T-helper 22 cell (primary cell): ENCODE measurements at places on chromosomes 5 and 9.

DNA sequence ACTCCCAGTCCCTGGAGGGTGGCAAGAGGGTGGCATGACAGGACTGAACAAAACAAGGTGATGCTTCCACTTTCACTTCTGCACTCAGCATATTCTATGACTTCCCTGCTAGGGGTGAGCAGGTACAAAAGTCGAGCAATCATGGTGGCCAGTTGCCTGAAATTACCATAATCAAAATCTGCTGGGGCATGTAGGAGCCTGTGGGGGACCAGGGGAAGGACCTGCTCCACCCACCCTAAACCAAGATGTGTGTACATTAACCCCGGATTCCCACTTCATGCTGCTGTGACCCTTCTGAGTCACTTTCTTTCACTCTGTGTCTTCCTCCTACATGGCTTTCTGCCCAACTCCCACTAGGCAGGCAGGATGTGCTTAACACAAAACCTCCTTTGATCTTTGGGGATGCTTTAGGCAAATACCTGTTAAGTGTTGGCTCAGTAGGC, 73.3 kb upstream of the PHF24 start:
- no peak for DNase-seq

DNA sequence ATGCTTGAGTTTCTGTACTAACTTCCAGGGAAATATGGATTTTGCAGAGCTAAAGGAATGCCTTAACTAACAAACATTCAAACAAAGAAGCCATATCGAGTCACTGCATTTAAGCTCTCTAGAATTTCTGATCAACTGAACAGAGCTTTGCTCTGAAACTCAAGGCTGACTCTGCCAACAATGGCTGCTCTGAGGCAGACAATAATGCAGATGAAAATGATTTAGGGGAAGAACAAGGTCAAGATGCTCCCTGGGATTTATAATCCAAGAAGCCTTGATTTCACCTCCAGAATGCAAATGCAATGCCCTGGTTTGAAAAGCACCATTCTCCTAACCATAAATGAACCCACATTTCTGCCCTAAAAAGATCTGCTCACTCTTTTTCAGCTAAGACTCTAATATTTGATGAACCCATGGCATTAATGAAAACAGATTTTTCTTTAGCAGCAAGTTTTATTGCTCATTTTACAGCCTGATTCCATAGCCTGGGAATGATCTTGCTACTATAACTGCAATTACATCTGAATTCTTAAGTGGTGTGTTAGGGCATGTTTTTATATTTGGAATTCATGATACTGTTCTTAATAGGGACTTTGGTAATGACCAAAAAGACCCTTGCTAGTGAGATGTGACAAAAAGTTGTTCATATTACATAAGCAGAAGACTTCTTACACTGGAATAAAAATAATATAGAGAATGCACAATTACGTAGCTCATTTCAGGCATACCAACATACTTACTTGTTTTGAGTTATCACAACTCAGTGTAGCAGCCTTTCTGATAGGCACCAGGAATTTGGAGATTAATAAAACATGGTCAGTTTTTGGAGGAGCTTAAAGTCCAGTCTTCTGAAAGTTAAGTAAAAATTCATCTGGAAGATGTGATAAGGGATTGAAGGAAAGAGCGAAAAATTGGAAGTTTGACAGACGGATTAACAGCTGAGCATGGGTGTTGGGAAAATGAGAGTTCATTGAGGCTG, 169.4 kb downstream of the TRPM3 start:
- DNase-seq: no peak

DNA sequence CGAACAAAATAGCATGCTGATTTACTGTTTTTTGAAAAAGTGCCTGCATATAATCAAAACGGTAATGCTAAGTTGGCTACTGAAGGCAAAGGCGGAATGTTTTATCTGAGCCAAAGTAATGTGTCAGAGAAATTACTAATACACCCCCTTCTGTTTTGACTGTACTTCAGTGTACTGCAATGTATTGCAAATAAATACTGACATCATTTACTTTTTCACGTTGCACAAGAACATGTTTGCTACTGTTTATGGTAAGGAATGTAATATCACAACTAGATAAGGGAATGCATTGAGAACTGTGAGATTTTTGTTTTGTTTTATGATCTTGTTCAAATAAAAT, 813 bp upstream of the AGTPBP1 start:
- no peak for DNase-seq

DNA sequence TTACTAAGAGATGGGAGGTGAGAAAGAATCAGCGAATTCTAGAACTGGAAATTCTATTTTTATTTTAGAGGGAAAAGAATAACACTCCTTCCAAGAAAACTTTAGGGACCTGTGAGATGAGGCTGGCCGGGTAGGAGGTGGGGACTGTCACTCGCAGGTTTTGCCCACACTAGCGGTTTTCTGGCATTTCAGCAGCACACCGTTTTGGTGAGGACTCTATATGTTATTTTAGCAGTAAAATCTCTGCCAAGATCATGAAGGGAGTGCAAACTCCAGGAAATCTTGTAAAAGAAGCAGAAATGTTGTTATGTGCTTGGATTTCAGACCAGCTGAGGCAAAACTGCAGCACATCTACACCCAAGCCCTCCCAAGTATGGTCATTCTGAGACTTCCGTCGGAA, 470.6 kb downstream of the PSAT1 start:
- DNase-seq: no peak

DNA sequence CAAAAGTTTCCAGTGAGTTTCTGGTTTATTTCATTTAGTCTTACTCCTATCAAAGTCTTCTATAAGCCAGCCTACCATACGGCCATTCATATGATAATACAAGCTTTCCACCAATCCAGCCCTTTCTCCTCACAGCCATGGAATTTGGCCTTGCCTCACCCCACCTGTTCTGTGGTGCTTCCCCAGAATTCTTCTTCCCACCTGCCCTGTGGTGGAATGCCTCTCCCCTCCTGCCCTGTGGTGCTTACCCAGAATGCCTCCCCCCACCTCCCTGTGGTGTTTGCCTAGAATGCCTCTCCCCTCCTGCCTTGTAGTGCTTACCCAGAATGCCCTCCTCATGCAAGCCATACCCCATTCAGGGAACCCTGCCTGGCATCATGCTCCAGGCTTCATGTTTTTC, 90.3 kb upstream of the APC start:
- no peak for DNase-seq

DNA sequence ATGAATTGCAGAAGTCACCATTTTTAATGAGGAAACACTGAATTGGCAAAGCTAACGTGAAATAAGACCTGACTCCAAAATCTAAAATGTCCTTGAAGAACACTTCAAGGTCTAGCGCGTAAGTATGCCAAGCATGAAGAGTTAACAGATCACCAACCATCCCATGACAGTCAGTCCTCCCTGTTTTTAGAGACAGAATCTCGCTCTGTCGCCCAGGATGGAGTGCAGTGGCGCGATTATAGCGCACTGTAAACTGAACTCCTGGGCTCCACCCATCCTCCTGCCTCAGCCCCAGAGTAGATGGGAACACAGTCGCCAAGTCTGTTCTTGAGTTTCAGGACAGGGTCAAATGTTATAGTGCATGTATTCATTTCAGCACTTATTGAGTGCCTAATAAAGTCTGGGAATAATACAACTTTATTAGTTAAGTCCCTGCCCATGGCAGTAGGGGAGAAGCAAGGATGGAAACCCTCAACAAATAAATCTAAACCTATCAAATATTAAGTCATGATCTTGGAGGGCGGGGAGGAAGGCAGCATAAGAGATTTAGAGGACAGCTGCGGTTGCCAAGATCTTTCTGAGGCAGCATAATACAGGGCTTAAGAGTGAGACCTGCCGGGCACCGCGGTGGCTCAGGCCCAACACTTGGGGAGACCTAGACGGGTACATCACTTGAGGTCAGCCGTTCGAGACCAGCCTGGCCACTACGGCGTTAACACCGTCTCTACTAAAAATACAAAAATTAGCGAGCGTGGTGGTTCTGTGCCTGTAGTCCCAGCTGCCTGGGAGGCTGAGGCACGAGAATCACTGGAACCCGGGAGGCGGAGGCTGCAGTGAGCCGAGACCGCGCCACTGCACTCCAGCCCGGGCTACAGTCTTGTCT, 1.1 kb downstream of the ATPSCKMT start:
- DNase-seq: no peak

DNA sequence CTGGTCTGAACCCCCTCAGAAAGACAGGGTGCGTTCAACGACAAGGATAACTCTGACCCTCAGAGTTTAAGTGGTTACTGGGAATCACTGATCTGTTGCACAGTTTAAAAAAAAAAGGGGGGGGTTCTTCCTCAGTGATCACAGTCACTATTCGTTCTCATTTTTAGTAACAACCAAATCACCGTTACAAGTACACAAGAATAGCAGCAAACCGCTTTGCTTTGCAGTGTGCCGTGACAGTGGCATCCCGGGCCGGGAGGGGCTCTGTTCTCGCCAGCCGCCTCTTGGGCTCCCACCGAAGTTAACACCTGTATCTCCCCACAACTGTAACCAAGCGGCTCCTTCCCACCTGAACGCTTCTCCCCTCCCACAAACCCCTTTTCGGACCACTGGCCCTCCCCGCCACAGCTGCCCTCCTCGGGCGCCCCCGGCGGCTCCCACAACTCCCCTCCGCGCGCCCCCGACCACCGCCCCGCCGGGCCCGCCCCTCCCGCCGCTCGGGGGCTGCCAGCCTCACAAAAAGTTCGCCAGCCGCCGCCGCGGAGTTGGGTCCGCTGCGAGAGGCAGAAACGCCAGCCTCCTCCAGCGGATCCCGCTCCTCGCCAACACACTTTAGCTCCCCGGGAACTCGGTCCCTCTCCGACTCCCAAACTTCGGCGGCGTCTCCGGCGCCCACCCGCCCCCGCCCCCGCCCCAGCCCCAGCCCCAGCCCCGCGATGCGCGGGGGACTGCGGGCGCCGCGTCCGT, 1.2 kb downstream of the SSBP2 start:
- DNase-seq: peak; percentile 18

- DNase-seq: no peak
Measured at GRCh38 chr9:7130266-7130820, 372.6 kb downstream of the KDM4C start.

GRCh38 chr5:122429545-122430318, 117.7 kb downstream of the SNCAIP start:
- no peak for DNase-seq

DNA sequence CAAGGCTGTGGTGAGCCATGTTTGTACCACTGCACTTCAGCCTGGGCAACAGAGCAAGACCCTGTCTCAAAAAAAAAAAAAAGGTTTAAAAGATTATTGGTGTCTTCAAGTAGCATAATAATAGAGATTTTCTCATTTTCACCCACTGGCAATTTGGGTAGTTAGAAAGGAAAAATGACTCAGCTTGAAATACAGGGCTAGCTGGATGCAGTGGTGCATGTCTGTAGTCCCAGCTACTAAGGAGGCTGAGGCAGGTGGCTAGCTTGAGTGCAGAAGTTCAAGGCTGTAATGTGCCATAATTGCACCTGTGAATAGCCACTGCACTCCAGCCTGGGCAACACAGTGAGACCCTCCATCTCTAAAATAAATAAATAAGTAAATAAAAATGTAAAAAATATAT, 111.1 kb downstream of the ARRDC3 start:
- no peak for DNase-seq

DNA sequence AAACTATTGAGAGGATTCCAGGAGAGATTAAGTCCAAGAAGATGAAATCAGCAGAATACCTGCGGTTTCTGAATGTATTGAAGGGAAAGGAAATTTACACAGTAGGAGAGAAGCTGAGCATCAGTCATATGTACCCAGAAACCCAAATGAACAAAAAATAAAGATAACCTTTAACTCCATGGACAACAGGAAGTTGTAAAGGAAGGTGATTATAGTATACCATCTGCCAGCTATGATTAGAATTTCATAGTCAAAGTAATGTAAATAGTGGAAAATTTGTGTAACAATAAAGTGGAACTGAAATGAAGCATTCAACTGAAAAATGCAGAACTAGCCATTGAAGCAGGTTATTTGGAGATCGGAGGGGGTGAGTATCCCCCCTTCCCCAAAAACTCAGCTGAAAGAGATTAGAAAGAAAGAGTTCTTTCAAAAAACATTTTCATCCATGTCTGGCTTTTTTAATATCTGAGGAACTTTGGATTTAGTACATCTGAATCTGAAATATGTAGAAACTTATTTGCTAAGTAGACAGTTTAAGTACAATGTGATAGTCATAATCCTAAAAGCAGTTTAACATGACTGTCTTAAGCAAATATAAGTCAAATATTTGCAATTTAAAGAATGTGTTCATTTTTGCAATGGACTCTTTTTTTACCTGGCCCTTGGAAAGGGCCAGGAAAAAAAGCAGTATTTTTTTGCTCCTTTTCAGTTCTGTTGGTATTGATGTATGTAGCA, 58.4 kb downstream of the APC start:
- DNase-seq: no peak

GRCh38 chr5:53902296-53902907, 342.0 kb downstream of the NDUFS4 start:
- DNase-seq: no peak

DNA sequence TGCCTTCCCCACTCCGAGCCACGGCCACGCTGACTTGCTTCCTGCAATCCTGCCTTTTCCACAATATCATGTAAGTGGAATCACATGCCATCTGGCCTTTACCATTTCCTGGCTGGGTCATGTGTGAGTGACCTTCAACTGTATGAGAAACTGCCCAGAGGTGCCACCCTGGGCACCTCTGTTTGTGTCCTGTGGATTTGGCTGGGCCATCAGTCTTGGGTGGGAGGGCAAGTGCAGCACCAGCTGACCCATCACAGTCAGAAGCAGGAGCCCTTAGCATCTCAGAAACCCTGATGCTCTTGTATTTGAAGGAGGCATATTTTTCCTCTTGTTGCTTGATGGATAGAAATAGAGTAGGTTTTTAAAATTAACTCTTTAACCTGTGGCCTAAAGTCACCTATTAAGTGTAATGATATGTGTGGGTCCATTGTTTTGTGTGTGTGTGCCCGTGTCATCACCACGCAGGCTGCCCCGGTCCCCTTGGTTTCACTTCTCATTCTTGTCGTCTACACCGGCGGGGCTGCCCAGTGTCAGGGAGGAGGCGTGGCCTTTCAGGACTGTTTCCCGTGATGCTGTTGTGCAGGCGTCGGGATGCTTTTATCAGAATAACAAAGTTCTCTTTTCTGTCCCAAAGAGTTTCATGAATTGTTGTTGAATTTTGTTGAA, 52.1 kb upstream of the CACNA1B start:
- DNase-seq: no peak

- DNase-seq: no peak
Measured at GRCh38 chr5:60980511-60980910, 35.5 kb downstream of the NDUFAF2 start.

DNA sequence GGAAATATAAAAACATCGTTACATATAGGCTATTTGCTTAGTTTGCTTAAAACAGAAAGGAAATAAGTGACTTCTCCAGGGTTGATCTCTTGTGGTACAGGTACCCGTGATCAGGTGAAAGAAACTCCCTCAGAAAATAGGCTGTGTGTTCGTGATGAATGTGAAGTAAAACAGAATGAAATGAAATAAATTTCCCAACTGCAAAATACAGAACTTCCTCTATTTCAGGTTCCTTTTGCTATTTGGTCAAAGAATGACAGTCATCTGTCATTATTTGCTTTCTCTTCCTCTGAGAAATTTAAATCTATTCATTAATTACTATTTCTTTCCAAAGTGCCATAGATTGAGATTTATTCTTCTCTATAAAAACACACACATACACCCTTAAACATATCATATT, 408.1 kb downstream of the FAM170A start:
- DNase-seq: no peak

- no peak for DNase-seq
Measured at GRCh38 chr5:72543811-72544210, 36.6 kb upstream of the ZNF366 start.
